Activated T-helper 1 cell treated with anti-CD3 and anti-CD28 coated beads, Interleukin-12 subunit alpha, Interleukin-12 subunit beta, Interleukin-2, Interleukin-4 antibody, amounts not matched to agents 30 ng/mL and 10 ng/mL and 1 ng/mL, durations not matched to agents 14 hours and 24 hours and 36 hours (primary cell): ENCODE measurements at places on chromosomes 7 and 10.

GRCh38 chr7:325051-325798 is 35.3 kb downstream of the FOXL3 start:
- H3K27ac ChIP-seq: no peak overlapping the region
- peaks cover 11% of the 10 kb centered on the region for H3K27me3 ChIP-seq
- no peak overlapping the region for H3K4me3 ChIP-seq
- no peaks in the 10 kb centered on the region for H3K36me3 ChIP-seq
- DNase-seq: no peak
- H3K4me1 ChIP-seq: no peaks in the 10 kb centered on the region

- no peak overlapping the region for H3K27ac ChIP-seq
- no peak for DNase-seq
- H3K4me1 ChIP-seq: no peaks in the 10 kb centered on the region
Measured at GRCh38 chr7:40680657-40681056, 545.9 kb downstream of the SUGCT start.

- H3K4me1 ChIP-seq: peaks cover 6% of the 10 kb centered on the region
- no peak overlapping the region for H3K4me3 ChIP-seq
- H3K36me3 ChIP-seq: peaks cover 46% of the 10 kb centered on the region
- DNase-seq: no peak
- no peak overlapping the region for H3K27ac ChIP-seq
Measured at GRCh38 chr7:98993024-98993897, 114.9 kb downstream of the TRRAP start.

GRCh38 chr10:49395741-49396665 is at the start of gene DRGX:
Gene DRGX (minus strand): TSS chr10:49396089. CDS start chr10:49395440, 649 bp downstream.
- DNase-seq: no peak
- no peak within 1 kb of the TSS for H3K27ac ChIP-seq
- no peaks in the 10 kb centered on the region for H3K36me3 ChIP-seq
- no peak within 1 kb of the TSS for H3K4me3 ChIP-seq

DNA sequence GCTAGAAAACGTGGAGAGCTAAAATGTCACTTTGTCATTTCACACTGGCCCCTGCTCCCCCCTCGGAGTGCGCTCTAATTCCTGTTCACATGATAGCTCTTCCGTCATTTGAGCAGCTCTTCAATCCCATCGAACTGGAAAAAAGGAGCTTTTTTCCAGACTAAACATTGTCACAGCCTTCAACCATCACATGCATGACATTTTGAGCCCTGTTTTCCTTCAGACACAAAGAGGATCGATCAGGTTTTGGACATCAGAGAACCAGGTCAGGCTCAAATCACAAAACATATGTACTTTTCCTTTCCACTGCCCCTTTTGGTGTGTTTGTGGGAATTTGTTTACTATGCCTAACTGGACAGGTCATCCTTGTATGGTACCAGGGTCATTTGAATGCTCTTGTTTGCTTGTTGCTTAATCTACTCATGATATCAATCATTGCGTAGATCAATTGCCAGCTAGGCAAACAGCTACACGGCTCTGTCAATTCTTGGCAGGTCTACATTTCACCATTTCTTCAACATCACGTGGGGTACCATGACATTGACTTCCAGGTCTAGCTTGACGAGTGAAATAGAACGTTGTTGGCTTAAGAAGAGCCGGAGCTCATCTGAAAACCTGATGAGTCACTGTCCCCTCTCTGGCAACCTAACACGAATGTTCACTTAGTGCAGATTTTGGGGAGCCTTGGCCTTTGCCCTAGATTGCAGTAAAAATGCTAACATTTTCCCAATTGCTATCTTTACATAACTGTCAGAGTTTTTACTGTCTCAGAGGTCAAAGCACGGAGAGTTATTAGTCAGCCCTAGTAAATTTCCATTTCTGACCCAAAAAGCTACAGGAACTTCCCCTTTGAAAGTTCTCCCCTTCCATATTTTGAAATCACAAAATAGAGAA is 87.3 kb downstream of the LYZL2 start:
- no peaks in the 10 kb centered on the region for H3K36me3 ChIP-seq
- H3K4me1 ChIP-seq: peaks cover 18% of the 10 kb centered on the region
- no peaks in the 10 kb centered on the region for H3K27me3 ChIP-seq
- H3K27ac ChIP-seq: no peak overlapping the region

GRCh38 chr7:158816995-158817394 is 12.3 kb downstream of the ESYT2 start:
- H3K4me3 ChIP-seq: peak overlapping the region; percentile 54
- H3K27me3 ChIP-seq: no peaks in the 10 kb centered on the region
- DNase-seq: no peak
- H3K27ac ChIP-seq: peak overlapping the region; percentile 100

- H3K4me1 ChIP-seq: no peaks in the 10 kb centered on the region
- H3K36me3 ChIP-seq: no peaks in the 10 kb centered on the region
- H3K27ac ChIP-seq: no peak overlapping the region
- DNase-seq: no peak
- no peak overlapping the region for H3K4me3 ChIP-seq
Measured at GRCh38 chr7:29352041-29352440, 157.5 kb downstream of the CHN2 start.

- H3K4me3 ChIP-seq: no peak overlapping the region
- H3K27ac ChIP-seq: no peak overlapping the region
Measured at GRCh38 chr7:16462431-16462889, 3.1 kb downstream of the SOSTDC1 start.

DNA sequence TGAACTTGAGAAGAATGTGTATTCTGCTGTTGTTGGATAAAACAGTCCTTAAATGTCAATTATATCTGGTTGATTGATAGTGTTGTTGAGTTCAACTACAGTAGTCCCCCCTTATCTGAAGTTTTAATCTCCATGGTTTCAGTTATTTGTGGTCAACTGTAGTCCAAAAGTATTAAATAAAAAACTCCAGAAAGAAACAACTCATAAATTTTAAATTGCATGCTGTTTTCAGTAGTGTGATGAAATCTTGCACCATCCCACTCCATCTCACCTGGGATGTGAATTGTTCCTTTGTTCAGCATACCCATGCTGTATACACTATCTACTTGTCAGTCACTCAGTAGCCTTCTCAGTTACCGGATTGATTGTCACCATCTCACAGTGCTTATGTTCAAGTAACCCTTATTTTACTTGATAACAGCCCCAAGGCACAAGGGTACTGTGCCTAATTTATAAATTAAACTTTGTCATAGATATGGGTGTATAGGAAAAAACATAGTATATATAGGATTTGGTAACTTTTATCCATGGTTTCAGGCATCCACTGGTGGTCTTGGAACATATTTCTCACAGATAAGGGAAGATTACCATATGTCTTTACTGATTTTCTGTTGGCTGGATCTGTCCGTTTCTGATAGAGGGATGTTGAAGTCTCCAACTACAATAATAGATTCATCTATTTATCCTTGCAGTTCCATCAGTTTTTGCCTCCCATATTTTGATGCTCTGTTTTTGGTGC is 57.1 kb downstream of the AOAH start:
- peaks cover 42% of the 10 kb centered on the region for H3K4me1 ChIP-seq
- H3K27me3 ChIP-seq: no peaks in the 10 kb centered on the region
- no peak for DNase-seq
- H3K36me3 ChIP-seq: peaks cover 15% of the 10 kb centered on the region
- H3K4me3 ChIP-seq: no peak overlapping the region
- H3K27ac ChIP-seq: no peak overlapping the region

GRCh38 chr7:132112106-132112505 is 464.2 kb downstream of the PLXNA4 start:
- no peaks in the 10 kb centered on the region for H3K36me3 ChIP-seq
- no peaks in the 10 kb centered on the region for H3K27me3 ChIP-seq
- no peak for DNase-seq
- no peak overlapping the region for H3K4me3 ChIP-seq
- H3K4me1 ChIP-seq: no peaks in the 10 kb centered on the region
- H3K27ac ChIP-seq: no peak overlapping the region

DNA sequence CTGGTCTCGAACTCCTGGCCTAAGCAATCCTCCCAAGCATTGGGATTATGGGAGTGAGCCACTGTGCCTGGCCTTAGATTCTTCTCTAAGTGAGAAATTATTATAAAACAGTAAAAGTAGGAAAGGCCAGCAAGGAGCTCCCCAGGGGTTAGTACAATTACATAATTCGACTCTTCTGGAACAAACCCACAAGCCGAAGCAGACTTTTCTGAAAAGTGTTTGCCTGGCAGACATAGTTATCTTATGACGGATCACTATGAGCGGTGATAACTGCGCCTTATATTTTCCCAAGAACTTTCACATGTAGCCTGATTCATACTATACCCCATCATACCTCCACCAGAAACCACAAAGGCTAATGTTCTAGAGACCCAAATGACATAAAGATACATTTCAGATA is 30.2 kb upstream of the SH3PXD2A start:
- H3K27me3 ChIP-seq: no peaks in the 10 kb centered on the region
- H3K27ac ChIP-seq: no peak overlapping the region
- no peak overlapping the region for H3K4me3 ChIP-seq

DNA sequence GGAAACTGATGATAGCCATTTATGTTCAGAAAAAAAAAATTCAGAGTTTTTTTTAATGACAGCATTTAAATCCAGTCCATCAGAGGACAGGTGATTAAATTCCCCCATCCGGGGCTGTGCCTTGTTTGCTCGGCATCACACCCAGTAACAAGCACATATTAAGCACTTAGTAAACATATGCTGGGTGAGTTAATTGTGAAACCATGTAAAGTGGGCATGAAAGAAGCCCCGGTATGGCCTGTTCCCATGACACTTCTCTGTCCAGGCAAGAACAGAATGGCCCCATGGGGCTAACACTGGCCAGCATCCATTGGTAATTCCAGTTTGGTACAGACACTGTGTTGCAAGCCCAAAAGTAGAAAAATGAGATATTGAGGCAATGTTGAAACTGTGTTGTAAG is 220.8 kb upstream of the RNF32 start:
- peaks cover 16% of the 10 kb centered on the region for H3K27me3 ChIP-seq
- H3K36me3 ChIP-seq: no peaks in the 10 kb centered on the region
- no peak for DNase-seq

DNA sequence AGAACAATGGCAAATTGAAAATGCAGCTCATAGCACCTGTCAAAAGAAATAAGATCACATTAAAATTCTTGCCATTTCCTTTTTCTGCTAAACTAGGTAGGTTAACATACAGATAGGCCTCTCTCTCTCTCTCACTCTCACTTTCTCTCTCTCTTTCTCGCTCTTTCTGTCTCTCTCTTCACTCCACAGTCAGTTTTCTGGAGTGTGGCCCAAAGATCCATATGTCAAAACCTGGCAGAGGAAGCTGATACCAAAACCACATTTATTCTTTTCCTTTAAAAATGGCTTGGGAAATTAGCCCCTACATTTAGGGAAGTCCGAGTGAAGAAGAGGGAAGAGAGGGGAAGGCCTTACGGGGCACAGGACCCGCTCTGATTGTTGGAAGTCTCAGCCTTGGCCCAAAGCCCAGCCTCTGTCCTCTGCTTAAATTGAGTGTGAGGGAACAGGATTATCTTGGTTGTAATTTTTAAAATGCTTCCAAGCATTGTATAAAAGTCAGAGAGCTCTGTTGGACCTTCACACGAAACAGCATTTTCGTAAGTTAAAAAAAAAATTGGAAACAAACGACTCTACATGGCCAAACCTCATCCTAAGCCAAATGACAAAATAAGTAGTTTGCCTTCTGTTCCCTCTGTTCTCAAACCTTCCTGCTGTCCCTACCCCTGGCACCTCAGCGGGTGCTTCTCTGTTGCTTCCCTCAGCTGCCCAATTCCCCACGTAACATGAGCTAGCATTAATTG is 83.2 kb downstream of the FRMD4A start:
- peaks cover 3% of the 10 kb centered on the region for H3K27me3 ChIP-seq
- no peak overlapping the region for H3K4me3 ChIP-seq

GRCh38 chr10:27857616-27858015 is 112.0 kb upstream of the MKX start:
- H3K27ac ChIP-seq: no peak overlapping the region
- no peaks in the 10 kb centered on the region for H3K4me1 ChIP-seq
- no peak for DNase-seq
- H3K4me3 ChIP-seq: no peak overlapping the region
- no peaks in the 10 kb centered on the region for H3K27me3 ChIP-seq

DNA sequence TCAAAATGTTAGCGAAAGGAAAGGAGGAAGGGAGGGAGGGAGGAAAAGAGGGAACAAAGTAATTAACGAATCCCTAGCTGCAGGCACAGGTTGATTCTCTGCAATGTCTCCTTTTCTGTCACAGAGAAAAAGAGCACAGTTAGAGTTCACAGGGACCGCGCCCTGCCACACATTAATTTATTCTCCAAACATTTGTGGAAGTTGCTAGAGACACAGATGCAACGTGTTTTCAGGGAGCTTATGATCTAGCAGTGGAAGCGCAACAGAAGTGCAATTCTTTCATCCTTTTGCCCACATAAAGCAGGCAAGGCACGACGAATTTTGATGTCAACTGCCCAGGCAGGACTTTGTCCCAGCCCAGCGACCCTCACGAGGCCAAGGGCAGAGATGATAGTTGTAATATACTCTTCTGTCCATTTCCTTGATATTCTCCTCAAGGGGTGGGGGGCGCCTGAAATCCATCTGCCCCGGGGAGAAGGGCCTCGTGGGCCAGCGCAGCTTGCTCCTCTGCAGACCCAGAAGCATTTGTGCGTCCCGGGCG is 101.7 kb upstream of the ZNF438 start:
- no peak for DNase-seq
- H3K27me3 ChIP-seq: no peaks in the 10 kb centered on the region
- H3K27ac ChIP-seq: peak overlapping the region; percentile 80
- H3K36me3 ChIP-seq: peaks cover 6% of the 10 kb centered on the region
- peaks cover 70% of the 10 kb centered on the region for H3K4me1 ChIP-seq
- H3K4me3 ChIP-seq: peak overlapping the region; percentile 47

GRCh38 chr7:117916309-117916708 is 43.1 kb upstream of the CTTNBP2 start:
- no peaks in the 10 kb centered on the region for H3K27me3 ChIP-seq
- H3K4me3 ChIP-seq: no peak overlapping the region
- no peaks in the 10 kb centered on the region for H3K4me1 ChIP-seq
- no peaks in the 10 kb centered on the region for H3K36me3 ChIP-seq
- DNase-seq: no peak

DNA sequence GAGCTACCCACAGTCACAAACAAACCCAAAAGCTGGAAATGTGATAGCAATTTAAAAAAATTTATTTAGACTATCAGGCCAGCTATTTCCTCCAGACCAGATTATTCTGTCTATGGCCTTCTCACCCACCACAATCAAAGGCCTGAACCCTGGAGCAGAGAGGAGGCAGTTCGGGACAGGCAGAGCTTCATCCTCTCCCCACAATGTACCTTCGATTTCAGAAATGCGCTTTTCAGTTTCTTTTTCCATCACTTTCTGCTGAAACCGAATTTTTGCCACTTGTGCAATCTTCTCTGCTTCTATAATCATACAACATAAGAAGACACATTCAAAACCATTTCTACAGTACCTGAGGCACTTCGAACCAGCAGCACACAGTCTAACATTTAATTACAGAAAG is 29.9 kb downstream of the ERLIN1 start:
- no peak overlapping the region for H3K27ac ChIP-seq
- H3K4me3 ChIP-seq: no peak overlapping the region
- H3K36me3 ChIP-seq: peaks cover 55% of the 10 kb centered on the region
- peaks cover 41% of the 10 kb centered on the region for H3K4me1 ChIP-seq
- H3K27me3 ChIP-seq: no peaks in the 10 kb centered on the region

GRCh38 chr7:136336932-136337331 is 359.8 kb upstream of the MTPN start:
- no peak for DNase-seq
- no peaks in the 10 kb centered on the region for H3K36me3 ChIP-seq
- H3K4me1 ChIP-seq: no peaks in the 10 kb centered on the region
- H3K4me3 ChIP-seq: no peak overlapping the region
- H3K27ac ChIP-seq: no peak overlapping the region
